ENCODE measurements at places on chromosomes 6 and 20.

- DNase-seq, result no peak
These were observed 62.6 kb downstream of the AK9 start for GRCh38 chr6:109628158-109629000.

DNA sequence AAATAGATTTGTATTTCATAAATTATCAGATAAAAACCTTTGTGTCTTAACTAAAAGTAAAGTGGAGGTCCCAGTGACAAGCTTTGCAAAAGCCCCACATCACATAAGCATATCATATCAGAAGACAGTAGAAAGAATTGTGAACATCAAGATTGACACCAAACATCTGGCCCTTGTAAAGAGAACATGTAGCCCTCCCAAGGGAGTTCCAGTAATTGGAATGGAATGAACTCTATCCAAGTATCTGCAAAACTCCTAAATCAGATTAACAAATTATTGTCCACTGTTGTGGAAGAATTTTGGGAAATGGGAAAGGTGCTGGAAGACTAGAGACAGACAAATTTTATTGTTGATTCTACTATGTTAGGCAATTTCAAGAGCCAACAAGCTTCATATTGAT is 268.8 kb downstream of the KCNQ5 start:
- DNase-seq, result no peak

DNA sequence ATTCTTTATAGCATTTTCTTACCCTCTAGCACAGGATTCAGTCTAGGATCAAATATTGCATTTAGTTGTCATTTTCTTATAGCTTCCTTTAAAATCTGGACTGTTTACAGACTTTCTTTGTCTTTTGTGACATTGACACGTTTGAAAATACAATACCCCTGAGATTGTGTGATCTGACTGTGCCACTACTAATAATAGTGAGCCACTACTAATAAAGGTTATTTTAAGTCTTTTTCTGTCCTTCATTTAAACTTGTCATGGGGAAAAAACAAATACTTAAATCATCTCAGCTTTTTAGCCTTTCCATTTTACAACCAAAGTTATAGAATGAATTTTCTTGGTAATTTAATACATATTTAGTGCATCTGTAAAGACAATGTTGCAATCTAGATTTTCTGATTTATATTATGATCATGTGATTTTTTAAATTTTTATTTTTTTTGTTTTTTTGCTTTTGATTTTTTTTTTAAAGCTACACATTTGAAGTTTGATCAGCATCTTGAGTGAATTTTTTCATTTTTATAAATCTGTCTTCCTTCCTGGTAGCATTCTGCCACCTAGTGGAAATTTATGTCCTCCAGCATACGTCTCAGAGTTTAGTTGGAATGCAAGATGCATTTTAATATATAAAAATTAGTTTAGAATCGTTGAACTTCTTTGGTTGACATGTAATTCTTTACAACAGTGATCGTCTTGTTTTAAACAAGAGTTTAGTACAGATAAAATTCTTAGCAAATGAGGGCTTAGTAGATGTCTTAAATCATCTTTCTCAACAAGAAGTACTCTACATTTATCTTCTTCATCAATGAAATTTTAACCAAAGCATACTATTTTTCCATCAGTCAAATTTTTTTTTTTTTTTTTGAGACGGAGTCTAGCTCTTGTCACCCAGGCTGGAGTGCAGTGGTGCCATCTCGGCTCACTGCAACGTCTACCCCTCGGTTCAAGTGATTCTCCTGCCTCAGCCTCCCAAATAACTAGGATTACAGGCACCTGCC is 119.4 kb downstream of the NCOA3 start:
- DNase-seq, result no peak

DNA sequence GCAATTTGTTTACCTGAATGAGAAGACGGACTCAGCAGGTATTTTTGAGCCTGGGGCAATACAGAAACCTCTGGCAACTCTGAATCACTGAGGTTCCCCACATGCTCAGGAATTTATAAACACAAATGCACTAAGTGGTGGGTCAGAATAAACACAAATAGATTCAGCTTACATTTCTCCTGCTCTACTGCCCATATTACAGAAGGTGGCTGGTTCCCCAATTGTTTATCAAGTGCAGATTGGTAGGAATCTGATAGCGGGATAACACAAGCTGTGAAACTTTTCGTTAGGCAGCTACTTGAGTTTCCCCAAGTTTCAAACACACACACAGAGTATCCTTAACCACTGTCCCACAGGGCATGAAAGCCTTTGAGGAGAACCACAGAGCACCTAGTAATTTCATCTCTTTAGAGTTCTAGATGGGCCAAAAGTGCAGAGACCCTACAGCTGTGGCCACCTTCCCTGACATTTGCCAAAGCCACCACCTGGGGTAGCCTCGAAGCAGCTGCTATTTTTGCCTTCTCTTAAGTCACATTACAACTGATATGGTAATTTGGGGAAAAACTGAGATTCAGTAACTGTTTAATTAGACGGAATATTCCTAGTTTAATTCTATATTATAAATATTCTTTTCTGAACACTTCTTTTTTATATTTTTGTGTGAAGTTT is 204.2 kb upstream of the PTCHD4 start:
- DNase-seq, result no peak

DNA sequence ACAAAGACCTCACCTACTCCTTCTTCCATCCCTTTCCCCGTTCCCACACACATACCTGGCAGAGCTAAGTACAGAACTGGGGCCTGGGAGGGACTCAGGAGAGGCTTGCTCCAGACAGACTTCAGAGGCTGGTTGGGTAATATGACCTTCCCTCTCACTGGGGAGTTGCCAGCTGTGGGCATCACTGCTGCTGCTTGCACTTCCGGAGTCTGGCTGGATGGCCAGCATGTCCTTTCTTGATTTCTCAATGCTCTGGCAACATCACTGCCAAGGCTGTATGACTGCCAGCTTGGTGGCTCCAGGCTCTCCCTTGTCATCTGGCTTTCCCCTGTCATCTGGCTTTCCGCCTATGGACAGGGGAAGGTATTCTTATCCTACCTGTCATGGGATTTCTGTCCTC is 47.8 kb downstream of the CDH22 start:
- DNase-seq, result no peak

GRCh38 chr20:21166801-21167200 is 40.9 kb downstream of the KIZ start:
- no peak for DNase-seq

DNA sequence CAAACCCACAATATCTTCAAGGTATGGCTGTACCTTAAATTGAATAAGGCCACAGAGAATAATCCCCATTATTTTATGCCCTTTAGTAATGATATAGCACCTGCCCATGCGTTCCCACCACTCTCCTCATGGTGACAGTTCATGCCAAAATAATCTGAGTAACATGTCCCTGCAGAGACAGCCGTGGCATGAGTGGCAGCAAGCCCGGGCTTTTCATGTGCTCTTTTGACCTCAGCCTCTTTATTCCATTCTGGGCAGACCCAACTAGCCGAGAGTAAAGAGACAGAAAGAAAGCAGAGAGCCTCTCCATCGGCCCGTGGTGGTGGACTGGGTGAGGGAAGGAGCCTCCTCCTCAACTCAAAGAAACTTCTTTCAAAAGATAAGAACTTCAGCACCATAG is 19.9 kb upstream of the POPDC3 start:
- no peak for DNase-seq

DNA sequence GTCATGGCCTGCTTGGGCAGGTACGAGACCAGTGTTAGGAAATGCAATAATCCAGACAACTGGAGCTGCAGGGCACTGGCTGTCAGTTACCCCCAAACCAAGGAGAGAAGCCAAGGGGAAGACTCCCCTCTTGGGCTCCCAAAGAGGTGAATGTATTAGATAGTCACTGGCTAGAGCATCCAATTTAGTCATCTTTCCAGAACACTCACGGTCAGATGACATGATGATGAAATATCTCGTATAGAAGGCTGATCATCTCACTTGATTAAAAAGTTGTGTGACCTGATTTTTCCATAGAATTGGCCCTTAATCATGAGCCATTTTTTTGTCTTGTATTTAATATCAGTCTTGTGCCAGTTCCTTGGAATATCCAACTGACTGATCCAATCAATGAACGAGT is 40.7 kb downstream of the SLC22A3 start:
- no peak for DNase-seq

GRCh38 chr6:126909493-126909892 is 209.0 kb upstream of the RSPO3 start:
- DNase-seq, result no peak

- no peak for DNase-seq
These were observed 10.3 kb downstream of the WFDC2 start for GRCh38 chr20:45479822-45480221.

- no peak for DNase-seq
These were observed 364.3 kb upstream of the HSF2 start for GRCh38 chr6:122035173-122035572.

DNA sequence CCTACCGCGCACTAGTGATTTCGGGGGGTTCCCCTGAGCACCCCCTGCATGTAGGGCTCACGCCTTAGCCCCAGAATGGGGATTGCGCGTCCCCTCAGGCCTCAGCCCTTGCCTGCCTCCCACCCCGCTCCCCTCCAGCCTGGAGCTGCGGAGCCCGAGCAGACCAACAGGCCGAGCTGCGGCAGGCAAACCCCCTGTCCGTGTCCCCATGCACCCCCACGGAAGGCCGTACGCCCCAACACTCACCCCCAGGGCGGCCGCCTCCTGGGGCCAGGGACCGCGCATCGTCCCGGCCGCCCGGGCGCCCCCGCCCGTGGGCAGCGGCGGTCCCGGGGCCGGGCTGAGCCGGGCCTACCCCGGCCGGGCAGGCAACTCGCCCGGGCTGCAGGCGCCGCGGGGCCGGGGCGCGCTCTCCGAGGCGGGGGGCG is 1.2 kb upstream of the KCNB1 start:
- DNase-seq, result no peak

DNA sequence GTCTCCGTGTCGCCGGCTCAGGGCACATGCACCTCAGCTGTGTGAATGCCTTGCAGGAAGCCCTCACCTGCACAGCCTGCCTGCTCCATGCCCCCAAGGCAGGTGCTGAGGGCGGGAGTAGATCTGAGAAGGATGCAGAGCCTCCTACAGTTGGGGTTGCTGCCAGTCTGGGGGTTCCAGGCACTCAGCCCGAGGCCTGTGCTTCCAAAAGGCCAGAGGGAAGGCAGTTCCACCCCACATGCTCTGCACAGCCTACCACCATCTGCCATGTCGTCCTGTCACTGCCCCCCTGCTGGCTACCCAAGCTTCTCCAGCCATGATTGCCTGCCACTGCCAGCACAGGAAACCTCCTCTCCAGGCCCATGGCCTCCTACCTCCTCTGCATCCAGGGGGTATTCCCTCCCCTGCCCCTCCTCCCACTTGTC is 19.3 kb downstream of the ACSS1 start:
- DNase-seq, result no peak

GRCh38 chr6:169397684-169398083 is 144.0 kb upstream of the THBS2 start:
- no peak for DNase-seq

- DNase-seq, result no peak
These were observed 120.2 kb downstream of the TINAG start for GRCh38 chr6:54428431-54428830.

DNA sequence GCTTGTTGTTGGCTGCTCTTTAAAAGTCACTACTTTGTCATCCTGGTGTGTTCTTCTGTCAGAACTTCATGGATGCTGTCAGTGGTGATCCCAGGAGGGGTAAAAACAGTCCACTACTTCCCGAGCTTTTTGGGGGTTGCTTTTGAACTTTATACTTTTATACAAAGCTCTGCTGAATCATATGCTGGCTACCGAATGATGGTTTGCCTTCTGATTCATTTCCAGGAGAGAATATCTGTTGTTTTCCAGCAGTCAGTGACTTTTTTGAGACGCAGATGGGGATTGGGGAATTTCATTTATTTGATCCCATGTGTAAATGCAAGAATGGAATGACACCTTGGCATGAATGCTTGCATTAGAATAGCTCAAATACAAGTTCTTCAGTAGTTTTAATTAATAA is 32.7 kb upstream of the COL10A1 start:
- no peak for DNase-seq
